A549 treated with RU486 at 1 μM for 4 hours (cell line): ENCODE measurements at places on chromosomes 4 and X. TPM values are rescaled to one million over a fixed set of nuclear protein-coding genes. Genes with fewer than 3 reads are reported as not detected.

The TMEM150C gene
- total RNA-seq = 0.67 to 1.4 TPM (median 0.93 TPM) in 5 replicates

The TCEAL2 gene
- total RNA-seq = not detected in 5 replicates

The SFRP2 gene
- total RNA-seq = not detected in 5 replicates

The MBTPS2 gene
- 11.9 to 26.3 TPM (median 23.7 TPM) in 5 replicates for total RNA-seq

The SPANXC gene
- total RNA-seq = 0.65 to 1.3 TPM (median 0.81 TPM) in 3 of 5 replicates, not detected in the others

The NLGN3 gene
- 0.89 to 1.0 TPM (median 1.00 TPM) in 5 replicates for total RNA-seq

The MAGEC2 gene
- total RNA-seq = not detected in 5 replicates

The VCX gene
- not detected in 5 replicates for total RNA-seq

The NPY2R gene
- total RNA-seq = 0.05 to 0.09 TPM (median 0.05 TPM) in 3 of 5 replicates, not detected in the others

The MAGEA2B gene
- 0.23 TPM in 1 of 5 replicates, not detected in the others for total RNA-seq

The CLDN24 gene
- total RNA-seq = not detected in 5 replicates

The SSX1 gene
- not detected in 5 replicates for total RNA-seq

The SLC39A8 gene
- 5.9 to 11.7 TPM (median 11.5 TPM) in 5 replicates for total RNA-seq

The CSAG2 gene
- total RNA-seq = not detected in 5 replicates

The FRMD7 gene
- not detected in 5 replicates for total RNA-seq

The ARR3 gene
- not detected in 5 replicates for total RNA-seq

The PPP2R2C gene
- 28.1 to 37.9 TPM (median 35.6 TPM) in 5 replicates for total RNA-seq

The XPNPEP2 gene
- total RNA-seq = not detected in 5 replicates

The KLHL34 gene
- not detected in 5 replicates for total RNA-seq

The PNMA5 gene
- total RNA-seq = not detected in 5 replicates

The TREX2 gene
- total RNA-seq = 0.67 to 1.8 TPM (median 1.6 TPM) in 5 replicates

The WDFY3 gene
- total RNA-seq = 6.3 to 8.6 TPM (median 7.8 TPM) in 5 replicates

The MAGEA12 gene
- total RNA-seq = 0.08 to 0.20 TPM (median 0.13 TPM) in 4 of 5 replicates, not detected in the other

The ARMCX1 gene
- 0.19 to 0.51 TPM (median 0.43 TPM) in 5 replicates for total RNA-seq

The GAGE12H gene
- not detected in 5 replicates for total RNA-seq

The SLC2A9 gene
- total RNA-seq = 0.21 to 1.00 TPM (median 0.39 TPM) in 5 replicates

The RAB41 gene
- not detected in 5 replicates for total RNA-seq

The COX7B2 gene
- not detected in 5 replicates for total RNA-seq

The CCKAR gene
- not detected in 5 replicates for total RNA-seq

The EPHA5 gene
- 0.19 to 0.62 TPM (median 0.45 TPM) in 5 replicates for total RNA-seq

The PAGE2 gene
- total RNA-seq = not detected in 5 replicates

The MCTS1 gene
- total RNA-seq = 64.5 to 101 TPM (median 95.4 TPM) in 5 replicates

The GAGE12C gene
- total RNA-seq = not detected in 5 replicates

The DCAF4L1 gene
- 0.05 to 0.13 TPM (median 0.11 TPM) in 5 replicates for total RNA-seq

The COL4A5 gene
- 7.0 to 16.0 TPM (median 11.8 TPM) in 5 replicates for total RNA-seq

The KDR gene
- not detected in 5 replicates for total RNA-seq

The ENPEP gene
- total RNA-seq = 0.07 to 0.35 TPM (median 0.17 TPM) in 5 replicates

The NAA11 gene
- not detected in 5 replicates for total RNA-seq

The NSG1 gene
- 0.88 to 1.5 TPM (median 1.2 TPM) in 5 replicates for total RNA-seq

The CT83 gene
- total RNA-seq = not detected in 5 replicates
